ENCODE measurements at places on chromosomes 1 and 21.

- DNase-seq: no peak
Measured at GRCh38 chr1:89584211-89584610, 48.7 kb upstream of the LRRC8C start.

- DNase-seq: no peak
Measured at GRCh38 chr1:213666113-213666512, 321.7 kb upstream of the PROX1 start.

DNA sequence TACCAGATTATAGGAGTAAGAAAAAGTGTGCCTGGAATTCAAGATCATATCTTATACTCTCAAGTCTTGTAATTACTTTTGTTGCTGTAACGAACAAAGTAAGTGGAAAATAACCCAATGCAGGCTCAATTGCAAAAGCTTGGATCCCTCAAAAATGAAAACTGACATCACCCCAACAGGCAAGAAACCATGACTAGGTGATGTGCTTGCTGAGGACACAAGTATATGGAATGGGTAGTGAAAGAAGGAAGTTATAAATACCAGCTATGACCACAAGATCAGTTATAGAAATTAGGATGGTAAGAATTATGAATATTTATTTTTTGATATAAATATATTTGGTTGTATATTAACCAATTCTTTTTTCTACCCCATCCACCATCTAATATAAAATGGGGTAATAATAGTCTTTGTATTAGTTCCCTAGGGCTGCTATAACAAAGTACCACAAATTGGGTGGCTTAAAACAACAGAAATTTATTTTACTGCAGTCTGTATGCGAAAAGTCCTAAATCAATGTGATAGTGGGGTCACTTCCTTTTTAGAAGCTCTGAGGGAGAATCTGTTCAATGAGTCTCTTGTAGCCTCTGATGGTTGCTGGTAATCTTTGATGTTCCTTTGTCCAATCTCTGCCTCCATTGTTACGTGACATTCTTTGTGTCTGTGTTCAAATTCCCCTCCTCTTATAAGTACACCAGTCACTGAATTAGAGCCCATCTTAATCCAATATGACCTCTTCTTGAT is 45.0 kb downstream of the DUSP10 start:
- no peak for DNase-seq

GRCh38 chr1:176416777-176417176 is 46.2 kb upstream of the PAPPA2 start:
- no peak for DNase-seq

DNA sequence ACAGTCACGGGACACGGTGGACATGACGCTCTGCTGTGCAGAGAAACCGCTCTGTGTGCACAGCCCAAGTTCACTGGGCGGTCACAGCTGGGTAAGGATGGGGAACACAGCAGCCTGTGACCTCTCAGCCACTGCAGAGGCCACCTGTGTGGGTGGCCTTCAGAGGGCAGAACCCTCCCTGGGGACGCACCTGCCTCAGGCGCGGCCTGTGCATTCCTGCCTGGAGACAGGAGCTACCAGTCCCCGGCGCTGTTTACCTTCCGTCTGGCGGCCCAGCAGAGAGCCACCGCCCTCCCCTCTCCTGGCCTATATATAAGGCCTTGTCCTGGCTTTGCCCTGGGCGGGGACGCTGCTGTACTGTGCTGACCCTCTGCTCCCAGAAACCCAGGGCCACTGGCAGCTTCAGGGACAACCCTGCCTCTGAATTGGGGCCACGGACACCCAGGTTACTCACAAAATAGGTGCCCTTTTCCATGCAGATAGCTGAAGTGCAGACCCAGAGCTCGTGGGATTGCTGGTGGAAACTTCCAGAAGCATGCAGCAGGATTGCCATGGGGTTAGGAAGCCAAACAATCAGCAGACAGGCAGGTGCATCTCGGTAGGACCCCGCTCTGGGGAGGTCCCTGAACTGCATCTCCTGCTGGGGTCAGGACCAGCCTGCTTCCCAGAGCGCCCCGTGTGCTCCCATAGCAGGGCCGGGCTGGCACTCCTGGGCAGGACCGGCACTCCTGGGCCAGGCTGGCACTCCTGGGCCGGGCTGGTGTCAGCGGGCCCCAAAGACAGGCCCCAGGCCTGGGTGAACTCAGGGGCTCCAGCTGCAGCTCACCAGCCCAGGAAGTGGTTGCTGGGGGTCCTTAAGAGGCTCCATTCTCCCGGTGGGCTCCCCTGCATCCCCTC is 83.6 kb downstream of the SIK1 start:
- DNase-seq: no peak

- no peak for DNase-seq
Measured at GRCh38 chr1:200374569-200375295, 35.1 kb downstream of the ZNF281 start.

GRCh38 chr1:186681121-186681520 is 898 bp upstream of the PTGS2 start:
- no peak for DNase-seq

DNA sequence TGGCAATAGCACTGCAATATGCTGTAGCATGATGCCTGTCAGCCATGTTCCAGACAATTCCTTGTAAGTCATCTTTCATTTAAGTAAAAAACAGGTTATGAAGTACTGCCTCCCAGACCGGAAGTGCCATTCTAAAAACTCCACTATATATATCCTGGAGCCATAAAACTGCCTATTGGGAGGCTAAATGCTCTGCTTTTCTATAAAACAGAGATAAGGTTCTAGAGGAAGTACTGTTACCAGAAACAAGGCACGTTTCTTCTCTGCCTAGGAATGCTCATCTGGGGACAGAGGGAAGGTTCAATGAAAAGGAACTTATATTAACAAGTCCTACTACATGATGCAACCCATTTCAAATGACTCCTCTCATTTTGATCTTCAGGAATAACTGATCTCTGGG is 66.8 kb downstream of the GPR137B start:
- DNase-seq: no peak

DNA sequence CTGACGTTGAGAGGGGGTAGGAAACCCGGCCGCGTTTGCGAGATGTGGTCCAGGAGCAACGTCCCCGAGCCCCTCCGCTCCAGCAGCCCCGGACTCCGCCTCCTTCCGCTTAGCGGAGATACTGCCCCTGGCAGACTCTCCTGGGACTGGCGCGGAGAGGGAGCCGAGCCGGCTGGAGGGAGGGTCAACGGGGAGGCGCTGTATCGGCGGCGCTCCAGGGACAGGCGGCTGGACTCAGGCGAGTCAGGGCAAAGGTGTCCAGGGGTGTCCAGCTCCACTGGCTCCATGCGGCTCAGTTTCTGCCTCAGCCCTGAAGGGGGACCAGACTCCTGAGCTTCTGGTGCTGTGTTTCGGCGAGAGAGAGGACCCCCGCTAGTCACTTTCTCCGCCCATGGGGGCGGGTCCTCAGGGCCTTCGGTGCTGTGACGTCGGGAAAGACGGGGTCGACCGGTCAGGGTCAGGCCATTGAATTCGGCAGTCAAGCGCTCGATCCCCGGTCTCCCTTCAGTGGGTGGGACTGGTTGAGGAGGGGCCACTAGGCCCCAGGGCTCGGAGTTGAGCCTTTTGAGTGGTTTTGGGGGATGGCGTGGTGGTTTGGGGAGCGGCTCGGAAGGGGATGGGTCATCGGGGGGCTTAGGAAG is 2.8 kb upstream of the LIX1L start:
- DNase-seq: peak; percentile 88

- no peak for DNase-seq
Measured at GRCh38 chr1:39082010-39082799, 56.1 kb downstream of the NDUFS5 start.

DNA sequence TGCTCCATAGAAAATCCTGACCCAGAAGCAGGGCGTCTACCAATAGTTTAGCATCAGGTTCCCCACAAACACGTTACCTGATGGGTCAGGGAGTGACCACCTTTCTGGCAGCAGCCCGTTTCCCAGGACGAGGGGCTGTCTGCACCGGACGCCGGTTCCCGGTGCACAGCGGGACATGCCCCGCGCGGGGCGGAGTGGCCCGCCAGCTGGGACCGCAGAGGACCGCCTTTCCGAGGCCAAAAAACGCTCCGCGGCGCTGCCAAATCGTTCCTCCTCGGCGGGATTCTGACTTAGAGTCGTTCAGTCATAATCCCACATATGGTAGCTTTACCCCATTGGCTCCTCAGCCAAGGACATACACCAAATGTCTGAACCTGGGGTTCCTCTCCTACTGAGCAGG is 126.1 kb downstream of the LIPI start:
- no peak for DNase-seq

DNA sequence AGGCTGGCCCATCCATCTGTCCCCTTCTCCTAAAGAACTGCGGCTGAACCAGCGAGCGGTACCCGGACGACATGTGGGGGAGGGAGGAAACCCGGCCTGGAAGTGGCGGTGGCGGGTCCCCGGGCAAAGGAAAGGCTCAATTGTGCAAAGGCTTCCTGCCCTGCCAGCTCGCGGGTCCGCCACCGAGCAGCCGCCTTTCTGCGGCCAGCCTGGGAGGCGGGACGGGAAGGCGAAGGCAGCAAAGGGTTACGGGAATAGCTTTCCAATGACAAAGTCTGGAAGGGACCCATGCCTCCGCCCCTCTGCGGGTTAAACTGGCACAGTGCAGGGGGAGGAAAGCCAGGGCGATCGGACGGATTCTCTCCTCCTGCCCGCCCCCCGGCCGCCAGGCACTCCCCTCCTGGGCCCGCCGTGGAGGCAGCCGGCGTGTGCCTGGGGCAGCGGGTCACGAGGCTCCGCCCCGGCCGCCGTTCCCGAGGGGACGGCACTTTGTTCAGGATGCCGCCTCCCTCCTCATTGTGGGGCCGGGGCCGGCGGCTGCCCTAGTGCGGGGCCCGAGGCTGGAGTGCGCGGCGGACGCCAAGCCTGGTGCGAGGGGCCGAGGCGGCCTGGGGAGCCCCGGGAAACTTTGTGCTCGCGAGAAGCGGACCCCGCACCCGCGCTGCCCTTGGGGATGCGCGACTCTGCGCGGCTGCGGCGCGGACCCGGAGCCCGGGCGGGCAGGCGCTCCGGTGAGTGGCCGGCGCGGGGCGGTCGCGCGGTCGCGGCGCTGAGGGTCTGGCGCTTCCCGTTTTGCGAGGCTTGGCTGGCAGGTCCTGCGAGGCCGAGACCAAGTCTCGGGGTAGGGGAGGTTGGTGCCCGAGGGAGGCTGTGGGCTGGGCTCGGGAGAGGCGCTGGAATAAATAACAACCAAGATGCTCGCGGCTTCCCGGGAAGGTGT is at the start of gene NAV1:
NAV1 (plus strand) TSS at position 516 of the 940 bp plus-strand sequence. CDS start 83,758 bp downstream, outside the sequence.
- DNase-seq: peak; percentile 89

- DNase-seq: no peak
Measured at GRCh38 chr21:45095505-45095904, 21.1 kb downstream of the ADARB1 start.

DNA sequence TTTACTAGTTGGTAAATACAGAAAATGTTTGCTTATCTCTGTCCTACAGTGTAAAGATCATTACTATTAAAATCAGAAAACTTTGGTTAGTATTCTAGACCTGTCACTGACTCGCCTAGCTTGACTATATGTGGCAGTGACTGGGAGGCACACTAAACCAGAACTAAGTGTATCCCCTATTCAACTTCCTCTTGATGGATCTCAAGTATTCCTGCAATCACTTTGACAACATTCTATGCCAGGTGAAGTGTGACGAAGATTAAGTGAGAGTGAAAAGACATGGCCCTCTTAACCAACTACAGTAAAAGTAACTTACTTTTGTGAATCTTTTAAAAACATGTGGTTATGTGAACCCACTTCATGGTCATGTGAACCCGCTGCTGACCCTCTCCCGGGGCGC is 223.0 kb upstream of the ADAMTS5 start:
- no peak for DNase-seq

GRCh38 chr21:42252778-42253340 is 33.9 kb downstream of the ABCG1 start:
- DNase-seq: no peak

DNA sequence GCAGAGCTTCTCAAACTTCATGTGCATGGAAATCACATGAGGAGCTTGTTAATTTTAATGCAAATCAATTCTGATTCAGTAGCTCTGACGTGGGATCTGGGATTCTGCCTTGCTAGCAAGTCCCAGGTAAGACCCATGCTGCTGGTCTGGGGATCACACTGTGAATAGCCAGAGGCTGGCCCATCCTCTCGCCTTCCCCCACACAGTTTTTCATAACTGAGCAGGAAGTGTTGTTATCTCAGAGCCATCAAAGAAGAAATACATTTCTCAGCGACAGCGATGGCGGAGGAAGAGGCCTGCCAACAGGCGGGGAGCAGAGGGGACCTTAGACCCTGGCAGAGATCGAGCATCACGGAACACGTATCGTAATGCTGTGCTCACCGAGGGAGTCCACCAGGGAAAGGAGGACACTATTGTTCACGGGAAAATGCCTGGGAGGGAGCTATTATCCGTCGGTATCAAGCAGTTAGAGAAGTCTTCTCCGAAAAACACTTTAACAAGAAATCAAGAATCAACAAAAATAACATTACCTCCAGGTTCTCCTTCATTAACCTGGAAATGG is 268.9 kb upstream of the TMEM51 start:
- no peak for DNase-seq

- no peak for DNase-seq
Measured at GRCh38 chr1:43521078-43521477, 9.6 kb upstream of the PTPRF start.

- no peak for DNase-seq
Measured at GRCh38 chr1:200328379-200328778, 81.5 kb downstream of the ZNF281 start.

DNA sequence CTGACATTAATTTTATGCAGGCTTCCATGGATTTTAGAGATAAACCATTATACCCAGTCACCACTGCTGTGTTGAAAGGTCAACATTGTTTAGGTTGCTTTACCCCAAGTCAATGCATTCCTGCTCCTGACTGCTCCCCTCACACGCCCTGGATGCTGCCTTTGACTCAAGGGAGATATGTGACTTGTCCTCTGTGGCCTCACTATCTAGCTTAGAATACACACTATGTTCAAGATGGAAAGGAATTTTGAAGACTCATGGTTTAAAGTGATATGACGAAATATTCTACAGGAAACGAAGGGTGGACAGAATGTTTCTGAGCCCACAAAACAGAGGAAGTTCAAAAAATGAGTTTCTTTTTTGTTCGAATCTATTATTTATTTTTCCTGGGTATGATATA is 170.4 kb upstream of the NR5A2 start:
- no peak for DNase-seq

DNA sequence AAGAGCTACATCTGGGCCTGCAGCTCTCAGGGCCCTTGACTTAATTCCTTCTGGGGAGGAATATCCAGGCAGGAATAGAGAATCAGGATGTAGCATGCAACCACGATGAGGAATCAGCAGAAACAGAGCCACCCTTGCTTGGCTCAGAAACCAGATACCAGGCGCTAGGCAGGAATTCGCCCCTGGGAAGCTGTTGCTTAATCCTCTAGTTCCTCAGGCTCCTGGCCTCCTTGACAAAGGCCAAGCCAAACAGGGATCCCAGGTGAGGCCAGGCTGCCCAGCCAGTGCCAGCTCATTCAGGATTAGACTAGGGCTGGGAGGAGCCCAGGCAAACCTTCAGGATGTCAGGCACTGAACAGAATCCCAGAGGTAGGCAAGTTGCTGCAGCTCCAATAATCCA is 48.2 kb upstream of the IRF2BP2 start:
- DNase-seq: no peak

DNA sequence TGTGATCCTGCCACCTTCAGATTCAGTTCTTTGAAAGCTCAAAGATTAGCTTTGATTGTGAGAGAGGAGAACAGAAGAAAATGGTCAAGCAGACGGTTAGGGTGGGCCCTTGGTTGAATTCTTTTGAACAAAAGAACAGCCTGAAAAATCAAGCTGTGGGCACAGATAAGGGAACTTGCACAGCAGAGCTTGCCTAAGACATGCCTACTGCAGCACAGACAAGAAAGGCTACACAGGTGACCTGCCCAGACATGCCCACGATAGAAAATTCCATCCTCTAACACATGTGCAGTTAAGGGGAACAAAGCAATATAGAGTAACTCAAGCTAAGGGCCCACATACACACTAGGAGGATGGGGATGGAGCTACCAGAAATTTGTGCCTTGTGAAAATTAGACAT is 512.5 kb upstream of the LRRC7 start:
- DNase-seq: no peak

Measured in right cardiac atrium (tissue), 5 donors.